NCI-H524 treated with DMSO at 0.1 percent for 48 hours (cell line): ENCODE measurements at places on chromosomes 7 and 10.

DNA sequence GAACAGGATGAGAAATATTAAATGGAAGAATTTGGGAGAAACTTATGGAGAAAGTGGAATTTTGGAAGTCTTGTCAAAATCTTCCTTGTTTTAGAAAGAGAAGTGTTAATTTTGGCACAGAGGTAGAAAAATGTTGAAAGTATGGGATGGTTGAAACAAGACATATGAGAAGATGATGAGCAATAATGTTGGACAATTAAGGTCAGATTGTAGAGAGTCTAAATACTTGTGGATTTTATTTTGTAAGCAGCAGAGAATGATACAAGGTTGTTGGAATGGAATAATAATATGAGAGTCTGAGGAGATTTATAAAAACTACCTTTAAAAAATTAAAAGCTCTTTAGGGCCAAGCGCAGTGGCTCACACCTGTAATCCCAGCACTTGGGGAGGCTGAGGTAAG is 34.6 kb downstream of the PHTF2 start:
- no peak for DNase-seq

DNA sequence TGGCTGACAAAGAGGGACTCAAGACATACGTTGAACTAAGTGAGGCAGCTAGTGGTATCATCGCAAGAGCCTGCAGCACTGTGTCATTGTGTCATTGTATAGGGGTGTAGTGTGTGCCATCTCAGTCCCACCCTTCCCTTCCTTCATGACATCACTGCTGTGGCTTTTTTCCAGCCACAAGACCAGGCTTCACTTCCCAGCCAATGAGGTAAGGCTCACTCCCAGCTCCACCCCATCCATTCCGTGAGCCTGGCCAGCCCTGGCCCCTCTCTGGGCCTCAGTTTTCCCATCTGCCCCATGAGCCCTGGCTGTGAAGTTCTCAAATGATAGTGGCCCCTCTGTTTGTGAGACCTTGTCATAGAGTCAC is 134.3 kb upstream of the ZMIZ1 start:
- no peak for DNase-seq

DNA sequence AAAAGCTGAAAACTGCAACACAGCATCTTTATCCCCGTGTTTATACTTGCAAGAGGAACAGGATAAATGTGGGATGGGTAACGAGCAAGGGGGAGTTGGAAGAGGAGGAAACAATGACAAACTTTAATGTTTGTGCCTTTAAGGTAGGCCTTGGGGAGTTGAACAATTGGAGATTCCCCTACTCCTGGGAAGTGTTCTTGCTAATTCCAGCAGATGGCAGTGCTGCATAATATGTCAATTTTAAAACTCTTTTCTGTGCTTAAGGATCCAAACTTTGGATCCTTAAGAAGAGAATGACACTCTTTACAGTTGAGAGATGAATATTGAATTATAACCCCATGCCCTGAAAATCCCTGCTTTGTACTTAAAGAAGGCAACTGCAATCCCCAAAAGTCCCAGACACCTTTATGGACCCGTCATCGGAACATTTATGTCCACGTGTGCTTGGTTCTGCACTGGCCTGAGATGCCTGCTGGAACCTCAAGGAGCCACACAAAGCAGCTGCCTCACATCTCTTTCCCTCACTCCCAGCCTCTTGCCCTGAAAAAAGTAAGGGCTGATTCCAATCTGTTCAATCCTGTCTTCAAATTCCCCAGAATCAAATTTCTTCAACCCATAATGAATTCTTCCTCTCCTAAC is 12.0 kb downstream of the IFIT5 start:
- DNase-seq, result no peak

DNA sequence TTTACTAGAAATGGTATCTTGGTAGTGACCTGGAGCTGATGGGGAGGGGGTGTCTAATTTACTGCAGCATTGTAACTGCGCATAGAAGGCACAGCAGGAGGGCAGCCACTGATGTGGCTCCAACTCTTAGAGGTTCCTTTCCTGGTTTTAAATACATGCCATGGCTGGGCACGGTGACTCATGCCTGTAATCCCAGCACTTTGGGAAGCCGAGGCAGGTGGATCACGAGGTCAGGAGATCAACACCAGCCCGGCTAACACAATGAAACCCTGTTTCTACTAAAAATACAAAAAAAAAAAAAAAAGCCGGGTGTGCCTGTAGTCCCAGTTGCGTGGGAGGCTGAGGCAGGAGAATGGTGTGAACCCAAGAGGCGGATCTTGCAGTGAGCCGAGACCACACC is 19.2 kb upstream of the SEC61G start:
- no peak for DNase-seq

DNA sequence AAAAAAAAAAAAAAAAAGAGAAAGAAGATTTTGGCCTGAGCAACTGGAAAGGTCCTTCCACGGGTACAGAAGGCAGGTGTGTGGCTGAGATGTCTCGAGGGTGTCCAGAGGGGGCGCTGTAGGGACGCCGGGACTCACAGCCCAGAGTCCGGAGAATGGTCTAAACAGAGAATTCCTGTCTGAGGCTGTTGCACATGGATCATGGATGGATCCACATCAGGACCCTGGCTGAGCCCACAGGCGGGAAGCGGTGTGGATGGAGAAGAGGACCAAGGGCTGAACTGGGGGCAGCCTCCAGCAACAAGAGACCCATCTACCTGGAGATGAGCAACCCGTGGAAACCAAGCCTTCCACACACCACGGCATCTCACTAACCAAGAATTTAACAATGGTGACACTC is 55.0 kb downstream of the PKD1L1 start:
- DNase-seq, result no peak

DNA sequence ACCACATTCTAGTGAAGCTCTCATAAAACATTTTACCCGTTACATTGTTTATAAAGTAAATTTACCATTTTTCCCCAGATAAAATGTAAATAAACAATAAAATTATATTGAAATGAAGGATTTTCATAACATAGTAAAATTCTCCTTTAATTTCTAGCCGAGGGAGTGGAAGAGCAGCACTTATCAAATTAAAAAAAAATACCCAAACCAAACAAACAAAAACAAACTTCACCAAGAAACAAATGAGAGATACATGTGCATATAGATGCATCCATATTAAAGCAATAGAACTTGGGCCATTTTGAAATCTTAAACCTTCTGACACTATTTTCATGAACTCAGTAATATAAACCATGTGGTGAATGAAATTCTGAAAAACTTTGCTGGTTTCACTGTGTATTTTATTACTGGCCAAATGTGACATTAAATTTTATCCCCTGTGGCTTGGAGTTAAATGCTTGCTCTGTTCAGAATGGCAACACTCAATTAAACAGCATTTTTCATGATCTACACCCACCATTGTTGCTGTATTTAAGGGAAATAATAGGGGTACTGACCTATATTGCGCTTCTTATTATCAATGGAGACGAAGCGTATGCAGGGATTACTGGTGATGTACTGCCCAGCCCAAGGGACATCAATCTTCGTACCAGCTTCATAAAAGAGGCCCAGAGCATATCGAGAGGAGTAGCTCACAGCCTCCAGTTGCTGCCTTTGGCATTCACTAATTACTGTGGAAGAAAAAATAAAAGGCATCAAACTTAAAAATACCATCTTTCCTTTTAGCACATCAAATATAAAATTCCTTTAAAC is 220.9 kb downstream of the RNLS start:
- no peak for DNase-seq

GRCh38 chr10:131786756-131787605 is 113.8 kb upstream of the PPP2R2D start:
- no peak for DNase-seq

DNA sequence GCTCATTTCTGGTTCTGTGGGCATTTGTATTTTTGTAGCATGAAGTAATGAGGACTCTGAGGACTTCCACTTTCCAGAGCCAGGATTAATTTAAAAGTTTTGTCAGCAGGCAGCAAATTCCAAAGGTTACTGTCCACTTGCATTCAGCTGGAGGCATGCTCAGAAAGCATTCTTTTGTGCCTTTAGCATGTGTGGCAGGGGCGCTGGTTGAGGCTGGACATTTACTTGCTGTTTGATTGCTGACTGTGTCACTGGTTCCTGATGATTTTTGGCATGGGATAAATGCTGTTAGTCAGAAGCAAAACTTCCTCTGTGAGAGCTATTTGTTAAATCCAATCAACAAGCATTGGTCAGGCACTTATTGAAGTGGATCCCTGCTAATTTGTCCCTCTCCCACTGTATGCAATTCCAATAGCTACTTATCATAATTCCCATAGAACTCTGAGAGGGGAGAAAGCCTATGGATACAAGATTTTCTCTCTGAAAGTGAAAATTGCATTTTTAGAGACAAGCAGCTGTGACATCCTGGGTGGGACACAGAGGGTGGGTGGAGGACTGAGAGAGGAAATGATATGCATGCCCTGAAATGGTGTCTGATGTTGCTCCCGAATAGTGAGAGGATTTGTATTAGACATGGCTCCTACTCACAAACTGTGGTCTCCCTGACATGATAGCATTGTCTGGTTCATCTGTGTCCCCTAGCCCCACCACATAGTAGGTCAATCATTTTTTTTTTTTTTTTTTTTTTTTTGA is 161.2 kb upstream of the WDR11 start:
- DNase-seq, result no peak

DNA sequence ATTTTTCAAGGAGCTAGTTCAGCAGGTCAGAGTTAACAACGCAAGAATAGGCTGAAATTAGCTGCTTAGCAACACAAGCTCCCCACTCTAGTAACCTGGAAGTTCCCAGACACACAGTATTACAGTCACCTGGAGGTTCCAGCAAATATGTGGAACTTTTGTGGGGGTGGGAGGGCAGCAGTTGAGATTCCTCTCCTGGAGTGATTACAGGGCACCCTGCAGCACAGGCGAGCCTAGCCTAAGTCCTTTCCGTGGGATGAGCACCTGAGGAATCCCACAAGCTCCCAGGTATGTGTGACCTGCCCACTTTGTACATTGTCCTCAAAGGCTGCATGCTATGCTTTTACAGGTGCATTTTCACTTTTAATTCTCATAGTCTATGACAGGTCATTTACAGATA is 13.6 kb downstream of the TPK1 start:
- no peak for DNase-seq

GRCh38 chr10:51615764-51616298 is 83.6 kb downstream of the CSTF2T start:
- DNase-seq, result no peak

DNA sequence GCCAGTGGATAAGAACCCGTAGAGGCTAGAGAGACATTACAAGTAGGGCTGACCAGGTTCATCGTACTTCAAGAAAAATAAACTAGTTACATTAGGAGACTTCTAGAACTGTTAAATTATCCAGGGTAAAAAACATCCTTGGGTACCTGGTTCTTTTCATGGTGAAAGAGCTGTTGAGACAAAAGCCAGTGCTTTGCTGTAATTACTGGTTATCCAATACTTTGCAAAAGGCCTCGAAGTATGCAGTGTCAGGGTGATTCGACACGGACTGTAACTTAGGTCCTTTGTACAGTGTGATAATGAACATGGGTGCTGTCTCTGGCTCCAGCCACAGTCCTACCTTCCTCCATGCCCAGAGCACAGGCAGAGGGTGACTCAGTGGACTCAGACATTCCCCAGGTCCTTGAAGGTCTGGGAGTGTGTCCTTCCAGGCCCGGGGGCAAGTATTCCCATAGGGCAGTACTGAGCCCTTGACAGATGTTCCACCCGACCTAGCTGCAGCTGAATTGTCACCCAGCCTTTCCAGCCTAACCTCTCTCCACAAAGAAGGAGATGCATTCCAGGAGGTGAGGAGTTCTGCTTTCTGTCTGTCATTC is 123.6 kb upstream of the TMEM72 start:
- no peak for DNase-seq

DNA sequence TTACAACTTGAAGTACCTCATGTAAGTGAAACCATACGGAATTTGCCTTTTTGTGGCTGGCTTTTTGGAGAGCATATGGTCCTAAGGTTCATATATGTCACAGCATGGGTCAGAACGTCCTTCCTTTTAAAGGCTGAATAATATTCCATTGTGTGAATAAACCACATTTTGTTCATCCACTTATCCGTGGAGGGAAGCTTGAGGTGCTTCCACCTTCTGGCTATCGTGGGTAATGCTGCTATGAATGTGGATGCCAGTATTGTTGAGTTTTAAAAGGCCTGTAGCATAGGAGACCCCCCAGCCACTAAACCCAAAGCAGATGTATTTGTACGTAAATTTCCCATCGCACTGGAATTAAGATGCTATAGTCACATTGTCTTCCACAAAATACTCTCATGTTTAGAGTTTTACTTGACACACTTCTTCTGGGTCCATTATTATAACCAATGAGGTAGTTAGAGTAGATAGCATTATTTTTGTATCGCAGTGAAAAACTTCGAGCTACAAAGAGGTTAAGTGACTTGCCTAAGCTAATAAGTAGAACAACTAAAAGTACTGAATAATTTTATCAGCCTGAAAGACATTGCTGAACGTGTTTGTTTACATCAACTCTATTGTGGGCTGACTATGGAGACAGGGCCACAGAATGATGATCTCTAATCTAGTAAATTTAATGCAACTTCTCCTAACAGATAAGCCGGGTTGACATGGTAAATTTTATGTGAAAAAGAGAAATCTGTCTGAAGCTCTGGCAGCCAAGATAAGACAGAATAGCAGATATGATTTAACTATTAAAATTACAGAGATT is 183.0 kb upstream of the CTBP2 start:
- no peak for DNase-seq

DNA sequence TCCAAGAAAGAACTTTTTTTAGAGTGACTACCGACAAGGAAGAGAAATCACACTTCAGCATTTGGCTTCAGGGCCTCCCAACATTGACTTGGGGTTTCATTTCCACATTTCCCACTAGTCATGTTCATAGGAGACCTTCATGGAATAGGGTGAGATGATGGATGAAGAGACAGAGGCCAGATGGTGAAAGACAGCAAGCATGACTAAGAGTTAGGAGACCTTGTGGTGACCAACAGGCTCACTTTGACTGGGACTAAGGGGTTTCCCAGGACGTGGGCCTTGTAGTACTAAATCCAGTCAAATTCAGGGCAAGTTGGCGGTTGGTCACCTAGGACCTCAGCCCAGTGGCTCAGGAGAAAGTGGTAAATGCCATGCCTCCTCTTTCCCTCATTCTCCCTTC is 3.0 kb upstream of the GIMAP5 start:
- DNase-seq, result no peak

- DNase-seq, result no peak
These were observed 153.0 kb upstream of the WNT16 start for GRCh38 chr7:121175826-121176225.

GRCh38 chr10:97656777-97657176 is 16.3 kb downstream of the PI4K2A start:
- DNase-seq, result no peak
